ENCODE measurements at places on chromosomes 6 and 20.
A peak's percentile ranks its signal among the peaks of the same experiment; 100 is the strongest.

- DNase-seq: no peak
These were observed 401.7 kb downstream of the ZFAND3 start for GRCh38 chr6:38221251-38221650.

DNA sequence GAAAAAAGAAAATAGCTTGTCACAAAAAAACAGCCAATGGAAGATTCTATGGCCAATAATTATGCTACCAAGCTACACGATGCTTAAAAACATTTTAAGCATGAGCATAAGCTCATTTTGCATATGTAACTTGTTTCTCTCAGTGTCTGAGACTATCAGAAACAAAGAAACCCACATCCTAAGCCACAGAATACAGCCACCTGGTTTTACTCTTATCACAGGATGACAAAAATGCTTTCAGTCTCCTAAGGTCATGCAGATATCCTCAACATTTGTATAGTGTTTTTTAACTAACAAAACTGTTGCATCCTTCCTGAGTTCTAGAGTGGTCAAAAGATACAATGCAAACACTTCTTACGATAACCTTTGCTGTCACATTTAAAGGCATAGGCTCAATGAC lies 172.1 kb upstream of the RUNX2 start:
- DNase-seq: no peak

- DNase-seq: no peak
These were observed 14.4 kb upstream of the MAS1L start for GRCh38 chr6:29502181-29502580.

DNA sequence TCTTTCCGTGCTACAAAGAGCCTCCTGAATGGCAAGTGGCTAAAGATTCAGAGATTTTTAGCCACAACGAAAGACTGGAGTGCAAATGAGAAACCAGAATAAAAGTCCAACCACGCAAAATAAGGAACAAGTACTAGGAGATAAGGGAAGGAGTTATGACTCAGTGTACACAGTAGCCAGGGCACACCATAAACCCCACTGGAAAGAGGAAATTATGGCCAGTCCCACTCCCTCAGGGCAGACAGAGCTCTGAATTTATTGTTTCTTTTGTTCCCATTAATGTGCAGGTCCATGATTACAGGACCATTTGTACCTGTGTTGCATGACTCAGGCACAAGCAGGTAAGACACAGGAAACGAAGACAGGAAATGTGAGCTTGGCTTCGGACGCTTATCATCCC lies 150.3 kb upstream of the PREP start:
- no peak for DNase-seq

- no peak for DNase-seq
These were observed 15.9 kb upstream of the FYN start for GRCh38 chr6:111888928-111889695.

- DNase-seq: no peak
These were observed 267.2 kb upstream of the TCF21 start for GRCh38 chr6:133621751-133622150.

GRCh38 chr20:6007094-6007528 lies 46.7 kb downstream of the LRRN4 start:
- DNase-seq: no peak

DNA sequence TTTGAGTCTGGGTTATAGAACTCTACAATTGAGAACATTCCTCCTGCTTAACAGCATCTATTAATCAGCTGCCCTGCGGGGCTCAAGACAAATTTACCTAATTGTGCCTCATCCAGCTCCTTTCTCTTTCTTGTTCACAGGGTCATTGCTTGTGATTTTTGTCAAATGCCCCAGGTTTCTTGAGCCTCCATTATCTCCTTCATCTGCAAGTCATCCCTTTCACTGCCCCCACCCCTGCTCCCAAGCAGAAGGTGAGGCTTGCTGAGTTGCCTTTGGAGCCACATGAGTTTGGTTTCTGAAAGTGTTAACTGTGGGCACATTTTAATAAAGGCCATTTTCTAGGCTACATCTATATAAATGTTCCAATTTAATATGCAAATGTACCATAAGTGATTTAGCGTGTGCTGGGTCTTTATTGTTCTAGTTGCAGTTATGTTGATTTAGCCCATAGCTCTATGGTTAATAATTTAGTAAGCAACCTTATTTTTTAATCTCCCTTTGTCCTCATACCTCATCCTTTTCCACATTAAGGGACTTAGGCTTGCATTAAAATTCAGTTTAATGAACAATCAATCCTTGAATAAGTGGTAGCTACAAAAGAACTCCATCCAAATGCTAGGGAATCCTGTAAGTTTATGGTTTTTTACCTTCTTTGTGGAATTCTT lies 56.1 kb downstream of the VSTM2L start:
- DNase-seq: no peak

- DNase-seq: no peak
These were observed 1019.5 kb upstream of the CITED2 start for GRCh38 chr6:140393665-140394540.

DNA sequence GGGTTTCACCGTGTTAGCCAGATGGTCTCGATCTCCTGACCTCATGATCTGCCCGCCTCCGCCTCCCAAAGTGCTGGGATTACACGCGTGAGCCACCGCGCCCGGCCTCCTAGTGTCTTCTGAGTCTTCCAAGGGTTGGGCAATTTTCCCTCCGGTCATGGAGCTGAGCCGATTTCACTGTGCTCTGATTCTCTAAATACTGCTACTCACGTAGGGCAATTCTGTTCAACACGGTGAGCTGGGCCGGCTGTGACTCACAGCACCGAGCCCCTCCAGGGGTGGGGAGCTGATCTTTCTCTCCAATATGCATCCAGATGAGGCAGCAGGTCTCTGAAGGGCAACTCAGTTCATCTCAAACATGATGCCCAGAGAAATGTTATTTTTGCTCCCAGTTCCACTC lies 71.6 kb upstream of the CD93 start:
- no peak for DNase-seq

- no peak for DNase-seq
These were observed 3.1 kb downstream of the SLC23A2 start for GRCh38 chr20:4998160-4998651.

GRCh38 chr6:118650582-118651281 lies 659 bp downstream of the CEP85L start:
- DNase-seq: peak; percentile 57

DNA sequence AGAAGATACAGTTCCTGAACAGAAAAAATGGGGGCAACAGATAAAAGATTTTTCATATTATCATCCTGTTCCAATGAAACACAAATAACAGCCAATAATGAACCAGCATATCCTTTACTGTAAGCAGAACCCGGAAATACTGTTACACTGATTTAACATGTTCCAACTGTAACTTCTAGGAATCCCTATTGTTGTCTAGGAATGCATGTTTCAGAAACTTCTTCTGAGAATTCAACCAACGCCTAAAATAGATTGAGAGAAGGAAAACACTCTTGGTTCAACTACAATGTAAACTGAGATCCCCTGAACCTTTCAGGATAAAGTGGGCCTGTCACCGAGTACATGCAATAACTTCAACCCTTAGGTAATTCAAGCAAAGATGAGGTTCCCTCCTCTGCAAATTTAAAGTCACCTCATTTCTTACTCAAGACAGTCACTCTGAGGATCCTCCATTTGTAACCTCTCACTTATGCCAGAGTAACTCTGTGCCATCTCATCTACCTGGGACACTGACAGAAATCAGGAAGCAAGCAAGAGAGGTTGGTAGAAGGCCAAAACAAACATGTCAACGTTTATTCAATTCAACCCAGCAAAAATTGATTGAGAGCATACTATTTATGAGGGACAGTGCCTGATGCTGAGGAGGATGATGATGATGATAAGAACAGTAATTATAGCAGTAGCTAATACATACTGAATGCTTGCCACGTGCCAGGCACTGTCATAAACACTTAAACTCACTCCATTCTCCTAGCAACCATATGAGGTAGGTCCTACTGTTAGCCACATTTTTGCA lies 14.1 kb downstream of the UBE3D start:
- DNase-seq: no peak

DNA sequence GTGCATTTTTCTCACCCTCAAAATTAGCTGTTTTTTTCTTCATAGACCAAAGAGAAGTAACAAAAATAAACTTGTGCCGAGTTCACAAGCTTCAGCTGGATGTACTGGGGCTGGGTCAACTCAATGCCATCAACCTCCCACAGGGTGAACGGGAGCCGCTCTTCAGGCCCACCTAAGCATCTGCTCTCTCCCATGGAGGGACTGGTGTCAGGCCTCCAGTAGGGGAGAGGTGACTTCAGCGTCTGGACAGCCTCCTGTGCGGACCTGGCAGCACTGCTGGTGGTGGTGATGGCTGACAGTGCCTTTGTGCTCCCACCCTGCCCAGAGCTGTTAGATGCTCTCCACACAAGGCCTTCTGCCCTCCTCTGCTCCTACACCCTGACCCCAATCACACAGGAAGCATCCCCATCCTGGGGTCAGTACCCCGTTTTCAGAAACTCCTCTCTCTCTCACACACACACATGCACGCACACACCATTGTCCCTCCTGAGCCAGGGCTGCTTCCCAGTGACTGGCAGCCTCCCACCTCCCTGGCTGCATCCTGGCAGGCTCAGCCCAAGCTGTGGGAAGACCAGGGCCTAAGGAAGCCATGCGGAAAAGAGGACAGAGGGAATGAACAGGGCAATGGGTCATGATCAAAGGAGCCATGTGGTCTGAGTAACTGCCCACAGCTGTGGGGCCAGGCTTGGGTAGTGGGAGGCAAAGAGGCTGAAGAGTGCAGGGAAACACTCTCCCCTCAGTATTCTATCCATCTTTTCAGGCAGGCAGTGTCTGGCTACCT lies 17.7 kb downstream of the CST8 start:
- no peak for DNase-seq

GRCh38 chr20:3231116-3231515 lies 7.9 kb downstream of the SLC4A11 start:
- no peak for DNase-seq

DNA sequence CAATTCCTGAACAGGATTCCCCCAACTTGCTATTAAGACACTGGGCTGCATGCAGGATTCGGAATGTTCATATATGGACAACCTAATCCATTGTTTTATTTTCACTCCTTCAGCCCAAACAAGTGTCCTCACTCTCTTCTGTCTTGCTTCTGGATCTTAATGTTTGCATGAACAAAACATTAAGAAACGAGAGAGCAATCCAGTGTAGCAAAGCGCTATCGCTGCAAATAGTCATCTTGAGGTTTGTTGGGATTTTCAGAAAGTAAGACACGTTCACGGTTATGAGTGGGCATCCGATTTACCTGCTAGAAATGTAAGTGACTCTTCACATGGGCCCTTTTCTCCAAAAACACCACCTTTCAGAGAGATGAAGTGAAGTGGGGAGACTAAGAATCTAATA lies 156.4 kb downstream of the MBOAT1 start:
- no peak for DNase-seq

DNA sequence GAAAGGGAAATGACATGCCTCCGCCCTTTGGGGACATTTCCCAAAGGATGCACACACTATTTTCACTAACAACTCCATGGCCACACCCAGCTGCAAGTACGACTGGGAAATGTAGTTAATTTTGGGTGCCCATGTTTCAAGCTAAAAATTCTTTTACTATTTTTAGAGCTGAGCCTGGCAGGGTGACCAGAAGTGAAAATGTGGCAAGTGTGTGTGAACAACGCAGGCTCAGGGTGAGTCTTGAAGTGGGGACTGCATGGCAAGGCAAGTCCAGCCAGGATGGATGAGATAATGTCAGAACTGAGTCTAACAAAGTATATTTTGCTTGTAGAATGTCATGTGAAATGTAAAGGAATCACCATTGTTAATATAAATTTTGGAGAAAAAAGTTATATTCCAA lies 17.0 kb upstream of the CD109 start:
- no peak for DNase-seq

DNA sequence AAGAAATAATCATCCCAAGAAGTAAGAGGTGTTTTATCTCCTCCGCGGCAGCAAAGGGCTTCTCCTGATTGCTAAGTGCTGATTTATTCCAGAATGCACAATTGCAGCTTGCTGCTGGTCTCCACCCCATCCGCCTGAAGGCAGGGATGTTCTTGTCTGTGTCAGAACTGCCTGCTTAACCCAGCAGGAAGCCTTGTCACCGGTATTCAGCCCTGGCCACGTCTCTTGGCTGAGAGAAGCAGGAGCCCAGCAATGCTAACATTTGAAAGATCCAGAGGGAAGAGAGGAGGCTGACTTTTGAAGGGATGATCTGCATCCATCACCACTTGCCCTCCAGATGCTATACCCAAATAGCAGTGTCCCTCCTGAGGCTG lies 4.2 kb downstream of the SCML4 start:
- peak; percentile 35 for DNase-seq

- no peak for DNase-seq
These were observed 231.6 kb downstream of the THBS2 start for GRCh38 chr6:169022079-169022478.

DNA sequence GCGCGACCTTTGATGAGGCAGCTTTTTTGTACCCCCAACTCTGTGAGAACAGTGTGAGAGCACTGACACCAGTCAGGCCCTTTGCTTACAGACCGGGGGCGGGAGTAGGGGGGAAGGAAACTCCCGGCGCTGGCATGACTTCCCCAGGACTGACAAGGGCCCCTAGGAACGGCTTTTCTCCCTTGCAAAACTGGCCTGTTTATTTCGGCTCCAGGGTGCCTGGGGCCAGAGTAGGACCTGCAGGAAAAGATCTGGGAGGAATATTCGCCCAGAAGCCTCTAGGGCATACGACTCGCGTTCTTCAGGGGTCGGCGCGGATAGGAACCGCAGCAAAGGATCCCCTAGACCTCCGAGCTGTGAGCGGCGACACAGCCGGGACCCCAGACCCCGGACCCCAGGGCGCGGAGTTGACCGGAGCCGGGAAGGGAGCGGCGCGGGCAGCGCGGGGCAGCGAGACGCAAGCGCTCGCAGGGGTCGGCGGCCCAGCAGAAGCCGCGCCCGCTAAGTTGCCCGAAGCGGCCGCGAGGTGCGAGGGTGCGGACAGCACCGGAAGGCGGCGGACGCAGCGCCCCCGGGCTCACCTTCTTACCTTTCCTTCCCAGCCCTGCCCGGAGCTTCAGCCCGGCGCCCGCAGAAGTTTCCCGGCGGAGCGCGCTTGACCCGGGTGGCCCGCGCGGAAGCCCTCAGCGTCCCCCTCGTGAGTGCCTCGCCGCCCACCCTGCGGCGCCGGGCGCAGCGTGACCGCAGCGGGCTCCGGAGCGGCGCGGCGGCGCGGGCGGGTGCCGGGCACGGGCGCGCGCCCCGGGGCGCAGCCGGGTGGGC lies at the start of gene POPDC3:
POPDC3 (minus strand) TSS at position 771 of the 822 bp plus-strand sequence. CDS start 18,105 bp downstream, outside the sequence.
- peak; percentile 9 for DNase-seq

DNA sequence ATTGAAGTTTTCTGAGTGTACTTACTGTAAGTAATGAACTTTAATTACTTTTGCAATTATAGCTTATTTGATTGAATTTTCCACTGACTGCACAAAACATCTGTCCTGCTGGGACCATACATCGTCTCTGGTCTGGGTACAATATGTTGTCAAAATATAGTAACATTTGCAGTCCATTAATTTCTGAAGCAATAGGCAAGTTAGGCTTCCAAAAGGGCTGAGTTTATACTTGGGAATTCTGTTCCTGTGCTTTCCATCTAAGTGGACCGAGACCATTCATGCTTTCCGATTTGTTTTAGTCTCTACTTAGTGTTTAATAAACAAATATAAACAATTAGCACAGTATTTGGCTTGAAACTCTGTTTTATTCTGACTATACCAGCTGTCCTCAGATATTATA lies 139.3 kb downstream of the RFPL4B start:
- no peak for DNase-seq

- DNase-seq: no peak
These were observed 7.8 kb downstream of the PANK2 start for GRCh38 chr20:3896853-3897583.

- no peak for DNase-seq
These were observed 199.2 kb upstream of the SULF2 start for GRCh38 chr20:47984437-47984836.

- DNase-seq: no peak
These were observed 56.1 kb upstream of the PNRC1 start for GRCh38 chr6:89024456-89024855.

- DNase-seq: no peak
These were observed 149.0 kb downstream of the EYA4 start for GRCh38 chr6:133390168-133390567.
